ENCODE measurements at places on chromosomes 1 and 21. TPM values are rescaled to one million over a fixed set of nuclear protein-coding genes. Genes with fewer than 3 reads are reported as not detected.

DNA sequence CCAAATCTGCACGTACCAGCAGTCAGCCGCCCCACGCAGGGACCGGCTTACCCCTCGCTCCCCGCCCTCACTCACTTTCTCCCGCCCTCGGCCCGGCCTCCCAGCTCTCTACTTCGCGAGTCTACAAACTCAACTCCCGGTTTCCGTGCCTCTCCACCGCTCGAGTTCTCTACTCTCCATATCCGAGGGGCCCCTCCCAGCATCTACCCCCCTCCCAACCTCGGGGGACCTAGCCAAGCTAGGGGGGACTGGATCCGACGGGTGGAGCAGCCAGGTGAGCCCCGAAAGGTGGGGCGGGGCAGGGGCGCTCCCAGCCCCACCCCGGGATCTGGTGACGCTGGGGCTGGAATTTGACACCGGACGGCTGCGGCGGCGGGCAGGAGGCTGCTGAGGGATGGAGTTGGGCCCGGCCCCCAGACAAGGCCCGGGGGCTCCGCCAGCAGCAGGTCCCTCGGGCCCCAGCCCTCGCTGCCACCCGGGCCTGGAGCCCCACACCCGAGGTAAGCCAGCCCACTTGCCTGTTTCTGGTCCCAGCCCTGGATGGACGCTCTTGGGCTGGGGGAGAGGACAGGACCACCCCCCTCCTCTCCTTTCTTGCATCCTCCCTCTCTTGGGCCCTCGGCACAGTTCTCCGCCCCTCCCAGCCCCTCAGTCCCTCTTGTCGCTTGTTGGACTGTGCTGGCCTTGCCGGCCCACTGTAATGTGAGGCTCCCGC lies at the start of gene ARTN:
Gene ARTN, plus strand, starts transcription at position 416 of the 715 bp plus-strand sequence. CDS start 1,856 bp downstream, outside the sequence.
- H3K27ac ChIP-seq: peak within 1 kb of the TSS; percentile 20
- no peak for DNase-seq
- H3K4me1 ChIP-seq: peaks cover 44% of the 10 kb centered on the region
- peaks cover 6% of the 10 kb centered on the region for H3K36me3 ChIP-seq
- H3K27me3 ChIP-seq: no peaks in the 10 kb centered on the region
- peak within 1 kb of the TSS; percentile 55 for H3K4me3 ChIP-seq

GRCh38 chr1:106924360-106924759 lies 132.1 kb upstream of the PRMT6 start:
- no peak overlapping the region for H3K27ac ChIP-seq
- no peaks in the 10 kb centered on the region for H3K36me3 ChIP-seq
- DNase-seq: no peak

GRCh38 chr1:235809688-235810397 lies 56.9 kb downstream of the LYST start:
- no peaks in the 10 kb centered on the region for H3K27me3 ChIP-seq
- DNase-seq: no peak
- peaks cover 5% of the 10 kb centered on the region for H3K36me3 ChIP-seq

- peak within 1 kb of the TSS; percentile 100 for H3K27ac ChIP-seq
- DNase-seq: peak; percentile 92
- H3K4me1 ChIP-seq: peaks cover 24% of the 10 kb centered on the region
- peak within 1 kb of the TSS; percentile 81 for H3K4me3 ChIP-seq
- no peaks in the 10 kb centered on the region for H3K36me3 ChIP-seq
- no peaks in the 10 kb centered on the region for H3K27me3 ChIP-seq
These were observed at the start of gene COL6A2 for GRCh38 chr21:46097336-46098293. Gene COL6A2 (plus strand): TSS chr21:46098112.

GRCh38 chr1:110283677-110284076 lies 55.5 kb upstream of the RBM15 start:
- H3K4me1 ChIP-seq: no peaks in the 10 kb centered on the region
- H3K27ac ChIP-seq: no peak overlapping the region
- DNase-seq: no peak
- no peak overlapping the region for H3K4me3 ChIP-seq
- H3K36me3 ChIP-seq: no peaks in the 10 kb centered on the region

DNA sequence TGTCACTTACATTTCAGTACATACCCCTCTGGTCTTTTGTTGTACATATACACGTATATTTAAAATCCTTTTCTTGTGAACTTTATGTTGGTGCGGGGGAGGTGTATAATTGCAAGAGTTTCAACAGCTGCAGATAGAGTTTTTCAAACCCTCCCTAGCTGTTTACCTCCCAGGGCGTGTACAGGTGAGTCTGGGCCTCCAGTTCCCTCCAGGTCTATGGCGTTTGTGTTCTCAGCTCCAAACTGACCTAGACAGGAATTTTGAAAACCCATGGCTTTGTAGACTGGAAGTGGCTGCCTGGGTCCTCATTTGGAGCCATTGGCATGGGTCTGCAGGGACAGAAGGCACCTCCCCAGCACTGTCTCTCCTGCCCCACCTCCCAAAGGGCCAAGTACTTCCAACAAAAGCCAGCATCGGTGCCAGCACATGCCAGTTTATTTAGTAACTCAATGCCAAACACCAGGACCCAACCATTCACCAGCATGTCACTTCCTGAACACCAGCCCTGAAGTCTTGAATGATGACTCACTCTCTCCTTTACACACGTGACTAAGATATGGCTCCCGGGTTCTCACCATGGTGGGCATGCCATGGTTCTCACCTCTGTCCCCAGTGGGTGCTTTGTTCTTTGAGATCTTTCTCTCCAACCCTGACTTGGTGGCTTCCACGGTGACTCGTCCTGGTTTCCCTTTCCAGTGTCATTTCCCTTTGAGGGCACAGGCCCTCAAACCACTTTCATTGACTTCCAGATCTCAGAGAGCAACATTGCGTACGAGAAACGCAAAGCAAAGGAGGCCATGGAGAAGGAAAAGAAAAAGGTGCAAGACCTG lies 57.3 kb upstream of the EFHD2 start:
- no peak overlapping the region for H3K4me3 ChIP-seq
- DNase-seq: no peak
- no peak overlapping the region for H3K27ac ChIP-seq
- no peaks in the 10 kb centered on the region for H3K4me1 ChIP-seq

- H3K4me1 ChIP-seq: peaks cover 55% of the 10 kb centered on the region
- H3K27ac ChIP-seq: no peak overlapping the region
- no peak for DNase-seq
- no peaks in the 10 kb centered on the region for H3K36me3 ChIP-seq
These were observed 4.0 kb upstream of the PROX1 start for GRCh38 chr1:213983493-213984386.

DNA sequence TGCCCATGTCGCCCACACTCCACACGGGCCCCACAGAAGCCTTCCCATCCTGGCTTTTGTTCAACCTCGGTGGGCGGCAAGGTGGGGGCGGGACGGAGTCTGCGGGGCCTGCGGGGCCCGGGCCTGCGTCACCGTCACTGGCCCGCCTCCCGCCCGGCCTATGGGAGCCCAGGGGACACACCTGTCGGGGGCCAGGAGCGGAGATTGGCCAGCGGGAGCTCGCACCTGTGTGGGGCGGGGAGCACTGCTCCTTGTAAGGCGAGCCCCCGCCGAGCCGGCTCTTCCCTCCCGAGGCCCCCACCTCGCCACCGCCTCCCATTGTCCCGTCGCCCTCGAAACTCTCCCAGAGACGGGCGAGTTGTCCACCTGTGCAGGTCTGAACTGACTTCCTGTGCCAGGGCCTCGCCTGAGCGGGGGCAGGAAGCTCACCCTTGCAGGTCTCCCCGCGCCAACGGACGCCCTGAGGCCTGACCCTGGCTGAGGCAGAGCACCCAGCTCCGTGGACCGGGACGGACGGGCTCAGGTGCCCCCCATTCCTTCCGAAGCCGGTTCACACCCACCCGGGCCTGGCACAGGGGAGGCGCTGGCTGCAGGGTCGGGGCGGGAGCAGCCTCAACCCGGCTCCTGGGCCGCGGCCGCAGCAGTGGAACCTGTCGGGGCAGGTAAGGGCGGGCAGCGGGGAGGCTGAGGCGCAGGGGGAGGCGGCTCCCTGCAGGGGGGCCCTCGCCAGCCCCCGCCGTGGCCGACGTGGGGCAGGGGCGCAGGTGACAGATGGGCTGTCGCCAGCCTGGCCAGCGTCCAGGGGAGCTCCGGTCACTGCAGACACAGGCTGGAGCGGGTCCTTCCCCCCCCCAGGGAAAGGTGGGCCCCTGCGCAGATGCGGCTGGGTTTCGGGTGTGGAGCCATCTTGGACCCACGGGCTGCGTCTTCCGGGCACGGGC lies 10.8 kb upstream of the TTLL10 start:
- DNase-seq: no peak
- H3K4me3 ChIP-seq: no peak overlapping the region
- no peaks in the 10 kb centered on the region for H3K36me3 ChIP-seq
- peaks cover 11% of the 10 kb centered on the region for H3K4me1 ChIP-seq

GRCh38 chr1:9201401-9202239 lies 33.0 kb upstream of the H6PD start:
- no peaks in the 10 kb centered on the region for H3K36me3 ChIP-seq
- peaks cover 47% of the 10 kb centered on the region for H3K4me1 ChIP-seq
- peaks cover 10% of the 10 kb centered on the region for H3K27me3 ChIP-seq
- no peak overlapping the region for H3K27ac ChIP-seq

DNA sequence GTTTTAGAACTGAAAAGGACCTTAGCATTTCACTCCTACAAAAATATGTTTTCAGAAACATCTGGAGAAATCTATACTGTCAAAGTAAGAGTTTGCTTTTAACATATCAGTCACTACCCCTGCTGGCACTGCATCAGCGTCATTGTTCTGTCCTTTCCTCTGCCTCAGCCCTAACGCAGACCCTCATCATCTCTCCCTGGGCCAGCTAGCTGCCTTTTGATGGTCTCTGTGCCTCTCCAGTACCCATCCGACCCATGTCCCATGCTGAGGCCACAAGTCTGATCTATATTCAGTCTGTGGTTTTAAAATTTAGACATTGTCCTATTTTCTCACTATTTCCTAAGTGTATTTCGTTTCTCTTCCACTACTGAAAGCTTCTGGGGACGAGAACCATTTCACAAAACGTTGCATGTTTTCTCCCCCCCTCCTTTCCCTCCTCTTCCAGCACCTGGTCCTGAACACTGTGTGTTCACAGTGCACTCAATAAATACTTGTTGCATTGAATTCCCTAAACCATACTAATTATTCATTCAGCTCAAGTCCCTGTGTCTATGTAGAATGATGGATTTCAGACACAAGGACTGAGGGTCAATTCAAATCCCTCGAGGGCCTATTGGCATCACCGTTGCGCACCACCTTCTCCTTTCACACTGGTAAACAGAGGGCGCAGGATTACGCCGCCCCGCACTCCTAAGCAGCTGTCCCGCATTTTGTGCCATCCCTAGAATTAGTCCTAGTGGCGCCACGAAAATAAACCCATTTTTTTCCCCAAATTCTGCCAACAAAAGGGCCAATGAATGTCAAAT lies 53.4 kb downstream of the CD2 start:
- H3K36me3 ChIP-seq: no peaks in the 10 kb centered on the region
- no peak overlapping the region for H3K4me3 ChIP-seq
- no peaks in the 10 kb centered on the region for H3K4me1 ChIP-seq
- no peak overlapping the region for H3K27ac ChIP-seq
- DNase-seq: peak; percentile 72

- H3K27ac ChIP-seq: no peak overlapping the region
- DNase-seq: no peak
- no peaks in the 10 kb centered on the region for H3K36me3 ChIP-seq
- H3K4me1 ChIP-seq: no peaks in the 10 kb centered on the region
- H3K4me3 ChIP-seq: no peak overlapping the region
These were observed 35.7 kb upstream of the CAP1 start for GRCh38 chr1:40004857-40005256.

DNA sequence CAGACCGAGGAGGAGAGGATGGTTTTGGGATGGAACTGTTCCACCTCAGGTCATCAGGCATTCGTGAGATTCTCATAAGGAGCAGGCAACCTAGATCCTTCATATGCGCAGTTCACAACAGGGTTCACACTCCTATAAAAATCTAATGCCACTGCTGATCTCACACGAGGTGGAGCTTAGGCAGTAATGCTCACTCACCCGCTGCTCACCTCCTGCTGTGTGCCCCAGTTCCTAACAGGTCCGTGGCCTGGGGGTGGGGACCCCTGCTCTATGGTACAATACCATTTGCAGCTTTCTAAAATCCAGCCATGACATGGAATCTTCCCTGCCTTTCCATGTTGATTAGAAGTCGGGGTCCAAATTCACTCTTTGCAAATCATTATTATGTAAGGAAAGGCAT lies 72.1 kb downstream of the TGFBR3 start:
- no peaks in the 10 kb centered on the region for H3K27me3 ChIP-seq
- no peak for DNase-seq
- peaks cover 40% of the 10 kb centered on the region for H3K4me1 ChIP-seq

DNA sequence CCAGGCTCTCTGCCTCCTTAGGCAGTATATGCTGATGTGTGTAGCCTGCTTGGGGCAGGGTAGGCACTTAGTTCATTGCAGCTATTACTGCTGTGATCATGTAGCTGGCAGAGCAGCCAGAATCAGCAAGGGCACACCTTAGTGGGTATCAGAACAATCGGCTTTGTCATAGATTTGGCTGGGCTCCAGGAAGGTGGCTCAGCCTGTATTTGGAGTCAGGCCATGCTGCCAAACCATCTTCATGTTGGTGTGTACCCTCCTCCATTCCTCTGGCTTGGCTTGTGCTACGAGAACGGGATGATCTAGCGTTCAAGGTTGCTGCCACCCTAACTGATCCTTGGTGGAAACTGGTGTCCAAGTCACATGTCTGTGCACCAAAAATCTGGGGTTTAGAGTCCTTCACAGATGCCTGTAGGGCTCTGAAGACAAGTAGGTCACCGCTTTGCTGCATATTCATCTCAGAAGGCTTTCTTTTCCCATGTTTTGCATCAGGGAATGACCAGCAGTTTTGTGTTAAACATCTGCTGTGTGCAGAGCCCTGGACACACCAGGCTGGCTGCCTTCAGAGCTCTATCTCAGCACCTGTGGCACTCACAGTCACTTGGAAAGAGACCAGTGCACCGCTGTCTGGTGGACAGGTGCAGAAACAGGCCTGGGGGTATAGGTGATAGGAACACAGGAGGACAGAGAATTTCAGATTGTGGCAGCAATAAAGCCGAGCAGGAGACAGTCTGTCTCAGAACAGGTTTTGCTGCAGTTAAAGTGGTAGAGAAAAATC lies 23.7 kb downstream of the VANGL1 start:
- H3K4me3 ChIP-seq: no peak overlapping the region
- H3K4me1 ChIP-seq: peaks cover 8% of the 10 kb centered on the region
- H3K36me3 ChIP-seq: peaks cover 68% of the 10 kb centered on the region

DNA sequence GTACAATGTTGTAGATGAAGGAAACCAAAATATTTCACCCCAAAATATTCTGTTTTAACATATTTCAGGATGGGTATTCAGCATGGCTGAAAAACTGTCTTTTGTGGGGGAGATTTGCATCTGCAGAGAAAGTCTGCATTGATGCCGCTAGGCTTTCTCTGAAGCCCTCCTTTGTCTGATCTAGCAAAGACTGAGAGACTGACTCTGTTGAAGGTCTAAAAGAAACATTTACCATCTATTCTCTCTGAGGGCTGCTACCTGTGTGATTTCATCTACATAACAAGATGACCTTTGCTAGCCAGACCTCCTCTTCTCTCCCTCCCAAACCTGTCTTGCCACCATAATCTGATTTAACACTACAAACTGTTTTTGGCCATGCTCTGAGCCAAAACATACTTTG lies 12.4 kb upstream of the MT1HL1 start:
- H3K4me1 ChIP-seq: peaks cover 30% of the 10 kb centered on the region
- H3K27ac ChIP-seq: peak overlapping the region; percentile 89
- DNase-seq: no peak
- H3K4me3 ChIP-seq: no peak overlapping the region

The ZNF593OS gene
- not detected for total RNA-seq

The PTAFR gene
- total RNA-seq: 6.2 TPM

The KPRP gene
- total RNA-seq: not detected

The FAAH gene
- total RNA-seq: 6.8 TPM

The AMY1A gene
- total RNA-seq: not detected

The DNASE2B gene
- total RNA-seq: not detected

The FCAMR gene
- total RNA-seq: not detected

The PCBP3 gene
- 8.5 TPM for total RNA-seq

Measured in esophagus muscularis mucosa (tissue), 4 donors.